ENCODE measurements at places on chromosomes 3 and 15.

DNA sequence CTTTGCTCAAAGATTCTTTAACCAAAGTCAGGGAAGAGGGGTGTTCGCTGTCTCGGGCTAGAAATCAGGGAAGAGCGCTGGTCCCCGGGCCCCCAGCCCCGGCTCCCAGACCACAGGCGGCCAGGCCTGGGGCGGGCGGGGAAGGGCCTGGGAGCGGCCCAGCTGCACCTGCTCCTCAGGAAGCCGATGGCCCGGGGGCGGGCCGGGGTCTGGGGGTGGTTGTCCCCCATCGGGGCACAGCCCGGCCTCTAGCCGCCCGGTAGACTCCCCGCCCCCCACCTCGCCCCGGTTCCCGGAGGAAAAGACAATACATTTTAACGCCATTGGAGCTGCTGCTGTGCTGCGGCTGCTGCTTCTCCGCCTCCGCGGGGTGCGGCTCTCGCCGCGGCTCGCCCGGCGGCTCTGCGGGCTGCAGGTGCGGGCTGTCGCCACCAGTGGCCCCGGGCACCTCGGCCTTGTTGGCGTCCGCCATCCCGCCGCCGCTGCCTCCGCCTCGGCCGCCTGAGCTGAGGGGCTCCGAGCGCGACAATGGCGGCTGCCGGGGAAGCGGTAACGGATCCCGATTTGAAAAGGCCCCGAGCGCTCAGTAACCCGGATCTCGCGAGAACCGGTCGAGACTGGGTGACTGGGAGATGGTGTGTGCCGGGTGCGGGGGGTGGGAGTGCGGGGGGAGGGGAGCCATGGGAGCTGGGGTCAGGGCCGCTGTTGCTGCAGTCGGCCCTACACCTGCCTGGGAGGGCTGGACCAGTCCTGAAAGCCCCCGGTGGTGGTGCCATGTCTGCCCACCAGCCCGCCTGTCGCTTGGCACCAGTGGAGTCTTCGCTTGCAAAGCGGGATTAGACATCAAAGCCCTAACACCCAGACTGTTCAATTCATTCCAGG lies at the start of gene MYEF2:
Gene MYEF2 (minus strand): TSS at position 530 of the 882 bp plus-strand sequence. CDS start 58 bp downstream, at position 472.
- DNase-seq = peak; percentile 77

- DNase-seq = no peak
These were observed 36.6 kb upstream of the CD47 start for GRCh38 chr3:108127301-108127988.

- DNase-seq = no peak
These were observed 27.1 kb downstream of the FAH start for GRCh38 chr15:80179935-80180334.

GRCh38 chr15:73873456-73873855 lies at the start of gene TBC1D21:
TSS of gene TBC1D21 (plus strand) at chr15:73873564. CDS start at chr15:73873710, 146 bp downstream.
- DNase-seq = no peak

GRCh38 chr3:16864610-16865313 lies 20.0 kb upstream of the PLCL2 start:
- peak; percentile 53 for DNase-seq

DNA sequence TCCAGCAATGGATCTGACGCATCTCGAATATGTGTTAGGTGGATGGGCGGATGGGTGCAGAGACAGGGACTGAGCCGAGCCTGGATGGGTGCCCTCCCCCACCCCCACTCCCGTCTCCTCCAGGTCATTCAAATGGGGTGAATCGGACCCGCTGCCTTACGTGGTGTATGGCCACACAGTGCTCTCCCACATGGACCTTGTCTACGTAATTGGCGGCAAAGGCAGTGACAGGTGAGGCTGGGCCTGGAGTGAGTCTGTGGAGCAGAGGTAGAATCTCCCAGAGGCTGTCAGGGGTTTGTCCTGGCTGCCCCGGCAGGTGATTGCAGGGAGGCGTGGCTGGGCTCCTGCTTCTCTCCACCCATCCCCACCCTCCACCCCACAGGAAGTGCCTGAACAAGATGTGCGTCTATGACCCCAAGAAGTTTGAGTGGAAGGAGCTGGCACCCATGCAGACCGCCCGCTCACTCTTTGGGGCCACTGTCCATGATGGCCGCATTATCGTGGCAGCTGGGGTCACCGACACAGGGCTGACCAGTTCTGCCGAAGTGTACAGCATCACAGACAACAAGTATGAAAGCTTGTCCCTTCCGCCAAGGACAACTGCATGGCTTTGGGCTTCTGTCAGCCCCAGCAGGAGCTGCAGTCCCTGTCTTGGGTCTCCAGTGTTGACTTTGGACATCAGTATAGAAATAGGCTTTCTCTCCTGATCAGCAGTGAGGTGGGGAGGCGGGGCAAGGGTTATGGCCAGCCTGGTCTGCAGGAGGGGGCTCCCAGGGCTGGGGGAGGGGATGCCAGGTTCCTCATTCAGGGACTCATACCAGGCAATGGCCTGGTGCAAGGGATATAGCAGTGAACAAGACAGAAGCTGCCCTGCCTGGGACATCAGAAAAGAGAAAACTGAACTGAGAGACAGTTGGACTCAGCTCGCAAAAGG lies 3.4 kb downstream of the KLHL40 start:
- no peak for DNase-seq

- no peak for DNase-seq
These were observed 127.4 kb downstream of the FOXP1 start for GRCh38 chr3:71456156-71456555.

DNA sequence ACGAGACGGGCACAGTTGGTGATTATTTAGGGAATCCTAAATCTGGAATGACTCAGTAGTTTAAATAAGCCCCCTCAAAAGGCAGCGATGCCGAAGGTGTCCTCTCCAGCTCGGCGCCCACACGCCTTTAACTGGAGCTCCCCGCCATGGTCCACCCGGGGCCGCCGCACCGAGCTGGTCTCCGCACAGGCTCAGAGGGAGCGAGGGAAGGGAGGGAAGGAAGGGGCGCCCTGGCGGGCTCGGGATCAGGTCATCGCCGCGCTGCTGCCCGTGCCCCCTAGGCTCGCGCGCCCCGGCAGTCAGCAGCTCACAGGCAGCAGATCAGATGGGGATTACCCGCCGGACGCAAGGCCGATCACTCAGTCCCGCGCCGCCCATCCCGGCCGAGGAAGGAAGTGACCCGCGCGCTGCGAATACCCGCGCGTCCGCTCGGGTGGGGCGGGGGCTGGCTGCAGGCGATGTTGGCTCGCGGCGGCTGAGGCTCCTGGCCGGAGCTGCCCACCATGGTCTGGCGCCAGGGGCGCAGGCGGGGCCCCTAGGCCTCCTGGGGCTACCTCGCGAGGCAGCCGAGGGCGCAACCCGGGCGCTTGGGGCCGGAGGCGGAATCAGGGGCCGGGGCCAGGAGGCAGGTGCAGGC lies 318.0 kb downstream of the FGF12 start:
- peak; percentile 53 for DNase-seq

GRCh38 chr3:29683018-29683993 lies 402.4 kb downstream of the RBMS3 start:
- DNase-seq = peak; percentile 34

DNA sequence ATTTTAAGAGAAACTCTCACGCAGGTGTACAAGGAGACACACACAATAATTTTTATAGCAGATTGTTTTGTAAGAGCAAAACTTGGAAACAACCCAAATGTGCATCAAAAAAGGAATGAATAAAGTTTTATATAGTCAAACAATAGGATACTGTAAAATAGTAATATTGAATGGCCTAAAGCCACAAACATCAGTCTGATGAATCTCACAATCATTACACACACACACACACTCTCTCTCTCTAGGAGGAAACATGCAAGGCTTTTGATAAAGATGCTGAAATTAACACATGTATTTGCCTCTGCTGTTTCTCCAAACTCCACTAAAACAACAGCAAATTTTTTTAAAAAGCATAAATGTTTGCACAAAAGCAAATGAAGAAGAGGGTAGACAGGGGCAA lies 37.3 kb downstream of the ADIPOQ start:
- no peak for DNase-seq

DNA sequence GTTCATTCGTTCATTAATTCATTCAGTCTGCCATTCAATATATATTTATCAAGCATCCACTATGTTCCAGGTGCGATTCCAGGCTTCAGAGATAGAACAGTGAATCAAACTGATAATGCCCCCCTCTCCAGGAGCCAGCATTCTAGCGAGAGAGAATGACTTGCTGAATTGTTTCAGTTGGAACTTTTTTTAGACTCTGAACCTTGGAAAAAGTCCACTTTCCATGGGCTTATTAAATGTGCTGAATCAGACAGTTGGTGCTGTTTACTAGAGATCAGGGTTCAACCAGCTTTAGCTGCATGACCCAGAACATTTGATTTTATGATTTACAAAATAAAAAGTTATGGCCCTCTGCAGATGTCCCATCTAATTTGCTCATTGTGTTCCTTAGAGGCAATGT lies 213.2 kb downstream of the THSD4 start:
- DNase-seq = no peak

GRCh38 chr3:113231827-113232253 lies 20.5 kb downstream of the BOC start:
- DNase-seq = peak; percentile 78

- DNase-seq = peak; percentile 58
These were observed 12.4 kb upstream of the ATP10A start for GRCh38 chr15:25875566-25875965.

DNA sequence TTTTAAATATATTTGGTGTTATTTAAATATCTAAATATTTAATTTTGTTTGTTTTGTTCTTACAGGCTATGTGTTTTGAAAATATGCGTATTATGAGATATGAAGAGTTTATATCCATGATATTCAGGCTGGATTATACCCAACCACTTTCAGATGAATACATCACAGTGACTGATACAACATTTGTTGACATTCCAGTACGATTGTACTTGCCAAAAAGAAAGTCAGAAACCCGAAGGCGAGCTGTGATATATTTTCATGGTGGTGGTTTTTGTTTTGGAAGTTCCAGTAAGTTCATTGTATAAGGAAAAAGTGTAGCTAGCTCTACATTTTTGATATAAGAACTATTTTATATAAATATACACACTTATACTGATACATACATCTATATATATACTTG lies 6.9 kb downstream of the AADACL2 start:
- no peak for DNase-seq

GRCh38 chr3:73391984-73392383 lies 232.8 kb downstream of the PDZRN3 start:
- DNase-seq = no peak

DNA sequence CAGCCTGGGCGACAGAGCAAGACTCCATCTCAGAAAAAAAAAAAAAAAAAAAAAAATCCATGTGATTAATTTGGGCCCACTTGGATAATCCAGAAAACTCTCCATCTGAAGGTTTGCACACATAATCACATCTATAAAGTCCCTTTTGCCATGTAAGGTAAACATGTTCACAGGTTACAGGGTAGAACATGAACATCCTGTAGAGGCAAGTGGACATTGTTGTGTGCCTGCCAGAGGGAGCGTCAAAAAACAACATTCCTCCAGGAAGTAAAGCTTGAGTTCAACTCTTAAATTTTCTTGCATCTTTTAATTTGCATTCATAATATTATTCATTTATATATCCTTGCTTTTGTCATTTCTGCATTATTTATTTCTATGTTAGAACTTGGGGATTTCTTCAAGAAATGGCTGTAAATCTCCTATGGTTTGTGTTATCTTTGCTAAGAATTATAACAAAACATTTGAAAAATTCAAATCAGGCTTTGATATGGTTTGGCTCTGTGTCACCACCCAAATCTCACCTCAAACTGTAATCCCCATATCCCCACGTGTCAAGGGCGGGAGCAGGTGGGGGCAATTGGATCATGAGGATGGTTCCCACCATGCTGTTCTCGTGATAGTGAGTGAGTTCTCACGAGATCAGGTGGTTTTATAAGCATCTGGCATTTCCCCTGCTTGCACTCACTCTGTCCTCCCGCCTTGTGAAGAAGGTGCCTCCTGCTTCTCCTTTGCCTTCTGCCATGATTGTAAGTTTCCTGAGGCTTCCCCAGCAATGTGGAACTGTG lies 11.3 kb upstream of the TTBK2 start:
- no peak for DNase-seq

DNA sequence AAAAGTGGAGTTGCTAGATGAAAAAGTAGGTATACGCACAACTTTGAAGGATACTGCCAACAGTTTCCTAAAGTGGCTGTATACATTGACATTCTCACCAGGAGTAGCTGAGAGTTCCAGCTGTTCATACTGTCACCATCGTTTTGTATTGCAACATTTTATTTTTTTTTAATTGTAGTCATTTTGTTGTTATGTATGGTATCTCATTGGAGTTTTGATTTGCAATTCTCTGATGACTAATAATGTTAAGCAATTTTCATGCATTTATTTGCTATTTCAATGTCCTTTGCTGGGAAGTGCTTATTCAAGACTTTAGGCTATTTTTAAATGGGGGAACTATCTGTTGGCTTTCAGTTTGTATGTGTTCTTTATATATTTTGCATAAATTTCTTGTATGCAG lies 185.1 kb upstream of the TGFBR2 start:
- peak; percentile 22 for DNase-seq

GRCh38 chr3:123732447-123732846 lies 147.6 kb upstream of the HACD2 start:
- DNase-seq = no peak

DNA sequence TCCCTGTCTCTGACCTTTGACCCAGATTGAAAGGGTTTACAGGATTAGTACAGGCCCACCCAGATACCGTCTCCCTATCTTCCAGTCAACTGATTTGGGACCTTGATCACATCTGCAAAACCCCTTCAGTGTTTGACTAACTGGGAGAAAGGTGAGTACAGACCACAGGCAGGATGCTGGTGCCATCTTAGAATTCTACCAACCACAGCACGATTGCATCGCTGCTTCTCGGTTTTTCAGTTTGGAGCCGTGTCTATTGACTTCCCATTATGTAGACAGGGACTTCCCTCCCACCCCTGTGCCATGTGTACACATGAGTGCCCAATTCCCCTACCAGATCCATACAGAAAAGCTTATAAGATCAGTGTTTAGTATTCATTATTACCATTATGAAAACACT lies 6.6 kb upstream of the KLF13 start:
- DNase-seq = no peak

- peak; percentile 7 for DNase-seq
These were observed 22.8 kb upstream of the MAP4 start for GRCh38 chr3:48038971-48039481.

GRCh38 chr15:50425219-50425618 lies 1.0 kb downstream of the USP8 start:
- DNase-seq = no peak

GRCh38 chr3:179071027-179071322 lies 634 bp downstream of the ZMAT3 start:
- no peak for DNase-seq

DNA sequence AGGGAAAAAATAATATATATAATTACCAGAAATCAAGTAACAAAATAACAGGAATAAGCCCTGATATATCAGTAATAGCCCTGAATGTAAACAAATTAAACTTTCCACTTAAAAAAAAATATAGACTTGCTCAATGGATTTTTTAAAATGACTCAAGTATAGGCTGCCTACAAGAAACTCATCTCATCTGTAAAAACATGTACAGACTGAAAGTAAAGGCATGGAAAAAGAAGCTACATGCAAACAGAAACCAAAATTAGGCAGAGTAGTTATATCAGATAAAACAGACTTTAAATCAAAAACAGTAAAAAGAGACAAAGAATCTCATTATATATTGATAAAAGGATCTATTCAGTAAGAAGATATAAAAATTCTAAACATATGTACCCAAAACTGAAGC lies 82.4 kb upstream of the STT3B start:
- DNase-seq = no peak

- no peak for DNase-seq
These were observed 88.4 kb upstream of the PLSCR4 start for GRCh38 chr3:146339349-146339748.

GRCh38 chr15:22891426-22892210 lies 53.2 kb downstream of the NIPA2 start:
- DNase-seq = no peak

- no peak for DNase-seq
These were observed 83.6 kb upstream of the CCDC39 start for GRCh38 chr3:180762866-180763265.
